CD4-positive, alpha-beta T cell treated with Interleukin-6 at 100 ng/mL for 8 hours (primary cell): ENCODE measurements at places on chromosomes 3 and 15.
A peak's percentile ranks its signal among the peaks of the same experiment; 100 is the strongest.

GRCh38 chr15:65836665-65837064 is 32.6 kb upstream of the RAB11A start:
- DNase-seq: no peak

- DNase-seq: no peak
Observed at GRCh38 chr15:63699101-63699785, 102.1 kb downstream of the FBXL22 start.

DNA sequence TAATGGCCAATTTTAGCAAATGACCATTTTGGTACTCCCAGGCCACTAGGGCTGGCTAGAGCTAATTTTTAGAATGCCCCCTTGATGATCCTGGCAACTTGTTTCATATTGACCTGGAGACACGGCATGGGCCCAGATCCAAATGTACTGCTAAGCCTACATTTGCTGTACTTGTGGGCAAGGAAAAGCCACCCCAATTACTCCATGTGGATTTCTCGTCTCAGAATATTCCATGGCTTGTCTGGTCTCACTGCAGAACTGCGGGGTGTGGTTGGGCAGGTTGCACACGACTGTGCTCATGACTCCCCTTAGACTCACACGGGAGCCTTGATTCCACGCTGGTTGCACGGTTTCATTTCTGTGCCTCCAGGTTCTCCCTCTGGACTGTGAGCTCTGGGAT is 140.9 kb downstream of the RPLP1 start:
- DNase-seq: no peak

DNA sequence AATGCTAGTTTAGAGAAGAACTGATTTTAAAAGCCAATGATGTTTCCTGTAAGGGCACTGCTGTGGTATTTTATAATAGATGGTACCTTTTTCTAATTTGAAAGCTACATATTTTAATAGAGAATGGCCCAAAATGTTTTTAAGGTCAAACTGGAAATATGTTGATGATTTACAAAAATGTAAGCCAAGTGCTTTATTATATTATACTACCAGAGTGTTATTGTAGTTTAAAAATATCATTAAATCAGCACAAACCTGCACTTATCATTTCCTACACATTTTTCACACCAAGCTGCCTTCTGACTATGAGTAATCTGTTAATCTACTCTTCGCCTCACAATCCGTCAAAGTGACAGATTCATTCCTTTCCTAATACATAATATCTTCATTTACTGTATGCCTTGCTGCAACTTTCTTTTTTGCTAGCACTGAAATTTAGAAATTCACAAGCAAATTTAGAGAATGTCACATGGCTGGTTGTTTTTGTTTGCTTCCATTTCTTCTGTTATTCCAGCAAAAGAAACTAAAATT is 126.4 kb upstream of the FAM3D start:
- no peak for DNase-seq

DNA sequence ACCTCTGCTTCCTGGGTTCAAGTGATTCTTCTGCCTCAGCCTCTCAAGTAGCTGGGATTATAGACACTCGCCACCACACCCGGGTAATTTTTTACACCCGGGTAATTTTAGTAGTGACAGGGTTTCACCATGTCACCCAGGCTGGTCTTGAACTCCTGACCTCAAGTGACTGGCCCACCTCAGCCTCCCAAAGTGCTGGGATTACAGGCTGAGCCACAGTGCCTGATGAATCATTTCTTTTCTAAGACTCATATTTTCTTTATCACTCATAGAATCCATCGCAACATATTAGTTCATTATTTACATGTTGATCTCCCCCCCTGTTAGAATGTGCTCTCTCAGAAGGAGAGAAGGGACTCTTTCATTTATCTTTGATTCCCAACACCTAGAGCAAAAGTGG is 109.5 kb upstream of the PTPRG start:
- DNase-seq: no peak

GRCh38 chr3:14947100-14947885 is at the start of gene NR2C2:
Gene NR2C2, plus strand, starts transcription at chr3:14947583. Its CDS starts 56,332 bp downstream, at chr3:15003915.
- peak; percentile 87 for DNase-seq

- DNase-seq: no peak
Observed at GRCh38 chr3:41120460-41120859, 78.8 kb upstream of the CTNNB1 start.

DNA sequence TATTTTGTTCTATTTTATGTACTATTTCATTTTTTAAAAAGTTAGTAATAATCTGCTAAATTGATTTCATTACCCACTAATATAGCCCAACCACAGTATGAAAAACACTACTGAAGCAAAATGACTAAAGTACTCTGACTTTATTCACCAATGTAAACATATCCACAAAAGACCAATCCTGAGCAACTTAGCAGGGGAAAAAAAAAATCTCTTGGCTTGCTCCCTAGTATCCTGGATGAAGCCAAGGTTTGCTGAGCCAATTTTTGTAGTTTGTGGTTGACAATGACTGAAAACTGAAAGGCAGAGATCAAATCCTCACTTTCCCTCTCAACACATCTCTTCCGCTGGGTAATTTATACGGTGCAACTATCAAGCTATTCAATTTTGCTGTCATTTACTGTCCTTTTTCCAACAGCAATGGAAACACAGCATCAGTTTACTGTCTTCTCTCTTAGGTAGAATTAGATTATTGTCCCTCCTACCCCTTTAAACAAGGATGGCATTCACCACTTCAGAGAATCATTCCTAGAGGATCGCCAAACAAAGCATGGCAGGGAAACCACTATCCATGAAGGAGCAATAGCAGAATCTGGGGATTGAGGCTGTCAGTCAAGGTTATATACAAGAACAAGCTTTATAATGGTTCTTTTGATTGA is 149.7 kb downstream of the THRB start:
- no peak for DNase-seq

DNA sequence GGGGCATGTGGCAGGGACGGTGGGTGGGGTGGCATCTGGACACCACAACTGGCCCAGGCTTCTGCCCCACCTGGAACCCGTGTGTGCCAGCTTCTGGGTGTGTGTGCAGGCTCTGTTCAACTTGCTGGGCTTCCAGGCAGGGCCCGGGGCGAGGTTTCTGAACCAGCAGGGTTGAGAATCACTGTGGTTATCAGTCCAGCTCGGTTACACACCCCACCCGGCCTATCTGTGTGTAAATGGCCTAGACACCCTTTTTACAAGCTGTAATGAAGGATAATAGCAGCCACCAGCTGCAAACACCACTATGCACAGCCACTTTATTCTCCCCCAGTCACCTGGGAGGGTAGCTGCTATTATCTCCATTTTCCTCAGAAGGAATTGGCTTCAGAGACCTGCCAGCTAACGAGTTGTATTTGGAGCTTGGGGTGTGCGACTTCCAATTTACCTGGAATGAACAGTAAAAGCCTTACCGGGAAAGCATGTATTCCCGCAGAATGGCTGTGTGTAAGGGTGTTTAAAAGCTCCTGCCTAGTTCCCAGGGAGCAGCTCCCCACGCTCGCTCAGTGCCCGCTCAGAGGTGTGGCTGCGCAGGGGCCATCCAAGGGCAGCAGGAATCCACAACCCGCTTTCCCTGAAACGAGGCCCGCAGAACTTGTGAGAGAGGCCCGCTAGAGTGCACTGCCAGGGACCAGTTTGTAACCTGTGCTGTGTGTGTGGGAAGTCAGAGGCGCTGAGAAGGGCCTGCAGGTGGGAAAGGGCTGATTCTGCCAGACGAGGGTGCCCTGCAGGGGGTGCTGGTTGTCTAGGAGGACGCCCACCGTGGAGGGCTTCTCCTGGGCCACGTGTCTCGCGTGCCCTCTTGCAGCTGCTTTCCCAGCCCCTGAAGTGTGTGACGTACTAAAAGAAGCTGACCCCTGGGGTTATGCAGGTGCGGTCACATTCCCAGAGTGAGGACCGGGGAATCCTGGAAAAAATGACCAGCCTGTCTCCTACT is 83.5 kb downstream of the C3orf70 start:
- DNase-seq: no peak

DNA sequence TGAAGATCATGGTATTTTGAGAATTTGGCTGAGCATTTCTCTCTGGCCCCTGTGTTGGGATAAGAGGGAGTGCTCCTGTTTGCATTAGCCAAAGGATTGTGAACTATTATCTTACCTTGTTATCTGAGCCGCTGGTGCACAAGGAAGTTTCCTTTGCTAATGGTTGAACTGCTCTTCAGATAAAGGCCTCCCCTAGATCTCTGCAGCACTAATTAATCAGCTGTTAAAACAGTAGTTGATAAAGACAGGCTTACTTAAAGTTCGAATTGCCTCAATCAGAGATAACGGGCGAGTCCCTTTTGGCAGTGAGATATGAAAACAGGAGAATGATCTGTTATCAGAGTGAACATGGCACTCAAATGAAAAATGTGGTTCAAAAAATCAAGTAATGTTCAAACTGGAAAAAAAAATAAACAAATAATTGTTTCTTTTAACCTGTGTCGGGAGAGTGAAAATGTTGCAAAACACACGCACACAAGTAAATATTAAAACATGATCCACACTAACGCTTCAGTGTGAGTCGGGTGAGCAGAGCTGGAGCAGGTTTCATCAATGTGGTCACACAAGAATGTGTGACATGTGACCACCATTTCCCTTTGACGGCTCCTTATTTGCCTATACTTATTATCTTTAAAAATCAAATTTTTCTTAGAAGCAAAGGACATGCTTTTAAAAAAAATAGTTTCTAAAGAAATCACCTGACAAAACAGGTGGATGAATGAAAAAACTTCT is 469.1 kb downstream of the SOX2 start:
- no peak for DNase-seq
